Posterior cingulate gyrus (tissue), 11 donors: ENCODE measurements at places on chromosomes 4 and X.

DNA sequence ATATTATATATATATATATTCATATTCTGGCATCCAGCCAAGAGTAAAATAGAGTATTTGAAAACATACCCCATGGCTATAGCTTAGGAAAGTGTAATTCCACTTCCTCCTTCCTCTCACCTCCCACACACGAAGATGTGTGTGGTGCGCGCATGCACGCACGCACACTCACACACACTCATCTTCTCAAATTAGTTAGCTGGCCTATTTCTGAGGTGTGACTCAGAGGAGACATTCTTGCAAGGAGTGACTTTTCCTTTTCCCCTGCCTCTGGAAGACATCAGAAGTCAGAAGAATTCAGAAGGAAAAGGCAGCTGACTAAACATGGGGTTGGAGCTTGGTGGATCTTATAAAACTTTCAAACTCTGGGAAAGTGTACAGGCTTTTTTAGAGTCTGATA lies 8.8 kb downstream of the ENPEP start:
- DNase-seq = no peak

GRCh38 chr4:58166490-58166889 lies 1056.3 kb upstream of the IGFBP7 start:
- no peak for DNase-seq

DNA sequence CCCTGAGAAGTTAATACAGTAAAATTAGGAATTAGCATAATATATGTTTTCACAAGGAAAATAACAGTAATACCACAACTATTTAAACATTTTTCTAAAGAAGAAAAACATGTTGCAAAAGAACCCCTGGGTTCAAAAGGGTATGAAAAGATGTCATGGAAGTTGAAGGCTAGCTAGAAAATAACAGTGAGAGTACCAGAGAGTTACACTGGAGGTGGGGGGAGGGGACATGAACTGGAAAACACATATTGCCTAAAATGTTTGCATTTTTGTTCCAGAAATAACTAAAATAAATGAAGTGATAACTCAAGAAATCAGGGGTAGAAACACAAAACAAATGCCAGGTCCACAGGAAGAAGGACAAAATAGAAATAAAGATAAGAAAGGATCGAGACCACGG lies 336.6 kb upstream of the MAD2L1 start:
- DNase-seq = no peak

DNA sequence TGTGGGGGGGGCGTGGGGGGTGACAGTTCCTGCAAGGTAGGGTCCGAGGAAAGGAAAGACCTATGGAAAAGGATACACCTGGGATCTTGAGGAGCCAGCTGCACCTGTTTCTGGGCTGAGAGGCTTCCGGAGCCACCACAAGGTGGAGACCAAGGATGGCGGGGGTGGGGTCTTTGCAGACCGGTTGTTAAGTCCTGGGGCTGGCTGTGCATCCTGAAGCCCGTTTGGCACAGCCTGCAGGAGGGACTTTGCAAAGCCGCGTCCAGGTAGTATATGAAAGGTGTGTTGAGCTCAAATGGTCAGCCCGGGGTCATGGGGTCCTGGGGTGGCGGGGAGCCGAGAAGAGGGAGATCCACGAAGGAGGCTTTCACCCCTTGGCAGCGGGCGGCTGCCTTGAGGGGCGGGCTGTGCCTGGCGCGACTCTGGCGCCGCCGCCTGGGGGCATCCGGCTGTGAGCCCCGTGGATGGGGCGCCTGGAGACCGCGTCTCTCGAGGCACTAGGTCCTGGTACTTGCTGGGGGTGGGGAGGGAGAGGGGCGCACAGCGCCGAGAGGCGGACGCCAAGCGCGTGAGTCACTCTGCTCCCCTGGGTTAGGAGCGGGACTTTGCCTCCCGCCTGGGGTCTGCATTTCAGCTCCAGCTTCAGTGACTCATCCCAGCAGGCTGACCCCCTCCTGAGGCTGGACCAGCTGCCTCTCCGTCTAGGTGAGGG lies 58.2 kb upstream of the DYNLT3 start:
- DNase-seq = peak; percentile 66

- DNase-seq = no peak
Observed at GRCh38 chrX:24475480-24475879, 10.4 kb downstream of the PDK3 start.

GRCh38 chr4:72529148-72529822 lies 39.7 kb downstream of the ADAMTS3 start:
- DNase-seq = no peak

GRCh38 chr4:25180524-25181131 lies 20.4 kb upstream of the SEPSECS start:
- no peak for DNase-seq

DNA sequence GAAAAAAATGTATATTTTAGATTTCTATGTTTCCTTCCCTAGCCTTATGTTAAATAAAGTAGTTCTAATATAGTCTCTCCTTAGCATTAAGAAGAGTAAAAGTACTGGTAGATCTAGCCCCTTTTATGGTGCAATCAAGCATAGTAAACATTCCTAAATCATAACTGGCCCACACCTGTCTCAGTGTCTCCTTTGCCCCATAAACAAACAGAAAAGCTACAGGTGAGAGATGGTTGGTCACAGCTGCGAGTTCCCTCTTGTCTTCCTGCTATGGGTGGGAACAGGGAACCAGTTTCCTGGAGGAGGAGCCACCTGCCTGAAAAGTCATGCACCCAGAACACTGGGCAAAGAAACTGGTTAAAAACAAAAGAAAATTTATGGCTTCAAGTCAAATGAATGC lies 16.6 kb downstream of the SOWAHB start:
- no peak for DNase-seq

- DNase-seq = no peak
Observed at GRCh38 chrX:3295731-3296130, 50.7 kb downstream of the MXRA5 start.
